ENCODE measurements at places on chromosomes 4 and X. TPM values are rescaled to one million over a fixed set of nuclear protein-coding genes. Genes with fewer than 3 reads are reported as not detected.

DNA sequence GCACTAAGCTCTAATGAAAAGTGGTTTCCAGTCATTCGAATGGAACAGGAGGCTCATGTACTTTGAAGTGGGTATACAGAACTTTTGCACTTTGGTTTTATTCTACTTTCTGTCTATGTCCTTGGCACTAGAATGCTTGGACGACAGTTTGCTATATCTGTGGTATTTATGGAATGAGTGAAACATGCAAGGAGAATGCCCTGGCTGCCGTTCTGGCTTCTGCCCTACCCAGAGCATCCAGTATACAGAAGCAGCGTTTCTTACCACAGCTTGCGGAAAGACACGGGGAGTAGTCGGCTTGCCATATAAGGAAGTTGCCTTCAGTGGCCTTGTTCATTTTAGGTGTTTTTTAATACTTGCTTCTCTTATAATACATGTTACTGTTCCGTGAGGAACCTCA is 98.0 kb downstream of the TBL1X start:
- no peaks in the 10 kb centered on the region for H3K36me3 ChIP-seq
- DNase-seq, result no peak
- peaks cover 10% of the 10 kb centered on the region for H3K4me1 ChIP-seq
- no peak overlapping the region for H3K4me3 ChIP-seq
- H3K27ac ChIP-seq, result no peak overlapping the region

ZBTB33 gene
- 29.3 TPM for total RNA-seq

DNA sequence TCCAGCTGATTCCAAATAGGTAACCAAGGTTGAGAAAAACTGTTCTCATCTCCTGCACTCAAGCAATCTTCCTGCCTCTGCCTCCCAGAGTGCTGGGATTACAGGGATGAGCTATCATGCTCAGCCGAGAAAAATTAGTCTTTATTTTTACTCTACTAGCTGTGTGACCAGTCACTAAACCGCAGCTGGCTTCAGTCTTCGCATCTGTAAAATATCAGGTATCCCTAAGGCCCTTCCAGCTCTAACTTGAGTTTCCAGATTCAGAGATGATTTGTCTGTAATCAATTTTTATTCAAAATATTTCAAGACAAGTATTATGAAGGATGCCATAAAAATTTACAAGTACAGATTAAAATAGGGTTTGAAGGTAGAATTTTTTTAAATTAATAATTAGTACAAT is 3.5 kb downstream of the ADH6 start:
- DNase-seq, result no peak
- no peak overlapping the region for H3K4me3 ChIP-seq
- no peaks in the 10 kb centered on the region for H3K27me3 ChIP-seq
- no peaks in the 10 kb centered on the region for H3K4me1 ChIP-seq
- no peaks in the 10 kb centered on the region for H3K36me3 ChIP-seq
- no peak overlapping the region for H3K27ac ChIP-seq

NKX3-2 gene
- total RNA-seq, result 0.24 TPM

UBQLN2 gene
- total RNA-seq, result 32.8 TPM

- no peaks in the 10 kb centered on the region for H3K36me3 ChIP-seq
- H3K27me3 ChIP-seq, result no peaks in the 10 kb centered on the region
- no peak for DNase-seq
- H3K4me3 ChIP-seq, result no peak overlapping the region
- no peak overlapping the region for H3K27ac ChIP-seq
- H3K4me1 ChIP-seq, result no peaks in the 10 kb centered on the region
Observed at GRCh38 chr4:26520728-26521450, 30.6 kb upstream of the CCKAR start.

DNA sequence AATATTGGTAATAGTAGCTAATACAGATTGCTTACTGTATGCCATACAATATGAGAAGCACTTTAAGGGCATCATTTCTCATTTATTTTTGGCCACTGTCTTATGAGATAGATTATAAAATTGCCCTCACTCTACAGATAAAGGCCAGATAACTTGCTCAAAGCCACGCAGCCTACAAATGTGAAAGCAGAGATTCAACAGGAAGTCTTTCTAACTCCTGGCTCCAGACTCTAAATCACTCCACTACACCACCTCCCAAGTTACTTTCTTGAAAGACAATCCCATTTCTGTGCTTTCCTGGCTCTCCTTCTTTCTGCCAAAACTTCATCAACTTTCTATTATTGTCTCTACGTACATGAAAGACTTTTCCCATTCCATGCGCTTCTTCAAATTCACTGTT is 194.7 kb downstream of the FBXO8 start:
- H3K4me1 ChIP-seq, result no peaks in the 10 kb centered on the region
- peaks cover 3% of the 10 kb centered on the region for H3K27me3 ChIP-seq
- no peaks in the 10 kb centered on the region for H3K36me3 ChIP-seq
- H3K27ac ChIP-seq, result no peak overlapping the region

GRCh38 chr4:108683479-108683878 is 33.1 kb downstream of the OSTC start:
- no peaks in the 10 kb centered on the region for H3K4me1 ChIP-seq
- no peak overlapping the region for H3K4me3 ChIP-seq
- no peak for DNase-seq
- H3K27ac ChIP-seq, result no peak overlapping the region

DNA sequence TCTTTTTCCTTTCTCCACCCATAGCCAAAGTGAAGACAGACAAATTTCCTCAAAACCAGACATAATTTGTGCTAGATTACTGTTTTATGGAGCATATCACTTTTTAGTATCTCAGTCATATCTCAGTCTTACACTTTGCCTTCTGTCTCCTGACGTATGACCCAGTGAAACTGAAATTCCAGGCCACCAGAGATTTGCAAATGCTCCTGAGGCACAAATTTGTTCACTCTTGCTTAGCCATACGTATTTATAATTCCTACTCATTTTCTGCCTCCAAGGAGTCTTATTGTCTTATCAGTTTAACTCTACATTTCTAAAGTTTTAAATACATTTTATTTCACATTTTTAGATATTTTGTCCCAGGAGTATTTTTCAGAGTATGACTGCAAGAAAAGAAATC is 10.0 kb downstream of the TMEM156 start:
- no peaks in the 10 kb centered on the region for H3K27me3 ChIP-seq
- H3K36me3 ChIP-seq, result no peaks in the 10 kb centered on the region
- H3K27ac ChIP-seq, result no peak overlapping the region
- H3K4me3 ChIP-seq, result no peak overlapping the region

GRCh38 chr4:142815834-142816233 is 30.3 kb downstream of the INPP4B start:
- DNase-seq, result no peak
- no peak overlapping the region for H3K27ac ChIP-seq
- H3K27me3 ChIP-seq, result no peaks in the 10 kb centered on the region

SLC9B1 gene
- 2.9 TPM for total RNA-seq

DNA sequence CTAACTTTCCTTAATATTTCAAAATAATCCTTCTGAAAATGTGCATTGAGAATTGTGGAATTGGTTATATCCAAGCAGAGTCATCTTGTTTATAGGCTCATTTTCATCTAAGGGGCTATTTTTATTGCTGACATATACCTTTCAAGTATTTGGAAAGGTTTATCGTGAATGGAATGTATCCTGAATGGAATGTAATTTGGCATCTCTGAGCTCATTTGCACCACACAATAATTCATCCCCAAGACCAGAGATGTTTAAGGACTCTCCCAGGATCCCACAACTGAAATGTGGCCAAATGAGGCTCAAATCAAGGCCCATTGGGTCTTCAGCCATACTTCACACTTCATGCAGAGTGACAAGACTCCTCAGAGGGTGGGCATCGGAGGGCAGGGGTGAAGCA is 7.5 kb upstream of the SETD7 start:
- peaks cover 19% of the 10 kb centered on the region for H3K4me1 ChIP-seq
- no peak overlapping the region for H3K4me3 ChIP-seq
- H3K27me3 ChIP-seq, result no peaks in the 10 kb centered on the region
- no peaks in the 10 kb centered on the region for H3K36me3 ChIP-seq

GRCh38 chr4:188016754-188017153 is 21.2 kb downstream of the ZFP42 start:
- H3K27me3 ChIP-seq, result no peaks in the 10 kb centered on the region
- H3K27ac ChIP-seq, result no peak overlapping the region
- H3K4me1 ChIP-seq, result no peaks in the 10 kb centered on the region
- no peak for DNase-seq

PRDM5 gene
- 3.0 TPM for total RNA-seq

- DNase-seq, result no peak
- H3K36me3 ChIP-seq, result no peaks in the 10 kb centered on the region
Observed at GRCh38 chr4:165784672-165785071, 88.4 kb upstream of the TLL1 start.

GRK4 gene
- 5.0 TPM for total RNA-seq

GRCh38 chrX:153560000-153560399 is 38.9 kb downstream of the CCNQ start:
- H3K27me3 ChIP-seq, result no peaks in the 10 kb centered on the region
- H3K36me3 ChIP-seq, result no peaks in the 10 kb centered on the region
- no peak for DNase-seq
- H3K4me1 ChIP-seq, result no peaks in the 10 kb centered on the region

GRCh38 chr4:64756016-64756415 is 346.8 kb upstream of the TECRL start:
- no peaks in the 10 kb centered on the region for H3K27me3 ChIP-seq
- H3K4me1 ChIP-seq, result no peaks in the 10 kb centered on the region
- H3K4me3 ChIP-seq, result no peak overlapping the region
- DNase-seq, result no peak
- no peak overlapping the region for H3K27ac ChIP-seq

- H3K36me3 ChIP-seq, result no peaks in the 10 kb centered on the region
- no peak for DNase-seq
- no peaks in the 10 kb centered on the region for H3K27me3 ChIP-seq
Observed at GRCh38 chr4:15695240-15695699, 7.6 kb upstream of the BST1 start.

DNA sequence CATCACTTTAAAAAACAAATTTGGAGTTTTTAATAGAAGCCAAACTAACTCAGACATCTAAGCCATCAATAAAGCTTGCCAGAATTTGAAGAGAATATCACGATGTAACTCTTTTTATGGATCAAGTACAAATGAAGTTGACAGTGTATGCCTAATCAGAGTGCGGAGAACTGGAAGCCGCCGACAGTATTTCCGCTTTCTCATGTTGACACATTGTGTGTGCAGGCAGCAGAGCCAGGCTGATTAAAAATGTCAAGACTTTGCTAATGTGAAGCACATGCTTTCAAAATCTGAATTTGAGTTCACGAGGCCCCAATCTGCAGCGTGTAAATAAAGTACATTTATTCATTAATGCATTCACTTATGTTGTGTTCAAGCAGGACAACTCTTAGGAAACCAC is 161.2 kb downstream of the TENM3 start:
- no peaks in the 10 kb centered on the region for H3K36me3 ChIP-seq
- H3K27me3 ChIP-seq, result peaks cover 6% of the 10 kb centered on the region
- H3K27ac ChIP-seq, result no peak overlapping the region

- no peaks in the 10 kb centered on the region for H3K4me1 ChIP-seq
- no peak overlapping the region for H3K4me3 ChIP-seq
- no peak overlapping the region for H3K27ac ChIP-seq
- no peaks in the 10 kb centered on the region for H3K36me3 ChIP-seq
Observed at GRCh38 chr4:140943486-140944198, 187.5 kb upstream of the TBC1D9 start.

GRCh38 chr4:124964251-124964650 is 251.7 kb upstream of the ANKRD50 start:
- no peaks in the 10 kb centered on the region for H3K36me3 ChIP-seq
- H3K4me3 ChIP-seq, result no peak overlapping the region
- no peak for DNase-seq
- no peaks in the 10 kb centered on the region for H3K27me3 ChIP-seq
- H3K27ac ChIP-seq, result no peak overlapping the region
- H3K4me1 ChIP-seq, result no peaks in the 10 kb centered on the region

- no peak for DNase-seq
- H3K27ac ChIP-seq, result no peak overlapping the region
- H3K4me1 ChIP-seq, result no peaks in the 10 kb centered on the region
- H3K36me3 ChIP-seq, result no peaks in the 10 kb centered on the region
Observed at GRCh38 chr4:145851511-145852201, 87.0 kb downstream of the ZNF827 start.

CXorf49 gene
- total RNA-seq, result not detected

FABP2 gene
- not detected for total RNA-seq

- no peaks in the 10 kb centered on the region for H3K4me1 ChIP-seq
- no peaks in the 10 kb centered on the region for H3K27me3 ChIP-seq
- H3K27ac ChIP-seq, result no peak overlapping the region
- H3K4me3 ChIP-seq, result no peak overlapping the region
- DNase-seq, result no peak
- H3K36me3 ChIP-seq, result no peaks in the 10 kb centered on the region
Observed at GRCh38 chr4:80367737-80368136, 32.2 kb downstream of the CFAP299 start.

DNA sequence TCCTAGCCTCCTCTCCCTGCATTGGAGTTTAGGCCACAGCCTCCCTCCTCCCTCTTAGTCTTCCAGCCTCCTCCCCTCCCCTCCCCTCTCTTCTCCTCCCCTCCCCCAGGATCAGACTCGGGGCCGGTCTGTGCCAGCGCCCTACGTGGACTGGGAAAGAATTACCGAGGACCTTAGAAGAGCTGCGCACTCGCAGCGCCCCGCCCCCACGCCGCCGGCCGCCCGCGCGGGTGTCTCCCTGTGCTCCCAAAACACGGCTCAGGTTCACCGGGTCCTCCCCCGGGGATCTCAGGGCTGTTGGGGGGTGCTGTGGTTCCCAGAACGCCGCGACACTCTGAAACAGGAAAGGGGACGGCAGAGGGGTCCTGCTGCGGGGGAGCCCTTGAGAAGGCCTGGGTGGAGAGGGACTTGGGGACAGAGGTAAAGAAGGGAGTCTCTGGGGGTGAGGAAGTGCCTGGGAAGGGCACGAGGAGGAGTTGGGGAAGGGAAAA is 122.3 kb upstream of the TBL1X start:
- DNase-seq, result peak; percentile 89
- no peak overlapping the region for H3K27ac ChIP-seq
- H3K4me1 ChIP-seq, result peaks cover 28% of the 10 kb centered on the region

- H3K4me3 ChIP-seq, result no peak overlapping the region
- no peaks in the 10 kb centered on the region for H3K27me3 ChIP-seq
- DNase-seq, result peak; percentile 45
- H3K4me1 ChIP-seq, result peaks cover 6% of the 10 kb centered on the region
- no peak overlapping the region for H3K27ac ChIP-seq
- H3K36me3 ChIP-seq, result no peaks in the 10 kb centered on the region
Observed at GRCh38 chr4:2290488-2290887, 28.6 kb upstream of the MXD4 start.

GLOD5 gene
- total RNA-seq, result not detected

DNA sequence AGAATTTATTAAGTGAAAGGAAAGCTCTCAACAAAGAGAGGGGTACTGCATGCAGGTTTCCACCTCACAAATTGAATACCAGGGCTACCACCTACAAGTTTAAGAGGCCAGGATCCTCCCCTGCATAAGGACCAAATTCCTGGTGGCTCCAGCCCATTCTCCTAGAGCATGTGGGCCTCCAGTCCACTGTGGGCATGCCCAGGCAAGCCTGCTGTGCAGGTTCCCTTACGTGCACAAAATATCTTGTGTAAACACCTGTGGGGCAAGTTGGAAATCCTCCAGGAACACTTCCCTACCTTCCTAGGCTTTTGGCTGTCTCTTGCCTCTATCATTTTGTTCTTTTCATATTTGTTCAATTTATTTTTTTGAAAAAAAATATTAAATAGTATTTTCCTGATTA is 724.3 kb downstream of the ARAP2 start:
- DNase-seq, result no peak
- no peaks in the 10 kb centered on the region for H3K27me3 ChIP-seq
- H3K36me3 ChIP-seq, result no peaks in the 10 kb centered on the region
- H3K4me3 ChIP-seq, result no peak overlapping the region
- no peaks in the 10 kb centered on the region for H3K4me1 ChIP-seq
- H3K27ac ChIP-seq, result no peak overlapping the region
